ENCODE measurements at places on chromosomes 11 and 22.
A peak's percentile ranks its signal among the peaks of the same experiment; 100 is the strongest.

- no peak for DNase-seq
Measured at GRCh38 chr22:36175892-36176291, 15.3 kb upstream of the APOL3 start.

DNA sequence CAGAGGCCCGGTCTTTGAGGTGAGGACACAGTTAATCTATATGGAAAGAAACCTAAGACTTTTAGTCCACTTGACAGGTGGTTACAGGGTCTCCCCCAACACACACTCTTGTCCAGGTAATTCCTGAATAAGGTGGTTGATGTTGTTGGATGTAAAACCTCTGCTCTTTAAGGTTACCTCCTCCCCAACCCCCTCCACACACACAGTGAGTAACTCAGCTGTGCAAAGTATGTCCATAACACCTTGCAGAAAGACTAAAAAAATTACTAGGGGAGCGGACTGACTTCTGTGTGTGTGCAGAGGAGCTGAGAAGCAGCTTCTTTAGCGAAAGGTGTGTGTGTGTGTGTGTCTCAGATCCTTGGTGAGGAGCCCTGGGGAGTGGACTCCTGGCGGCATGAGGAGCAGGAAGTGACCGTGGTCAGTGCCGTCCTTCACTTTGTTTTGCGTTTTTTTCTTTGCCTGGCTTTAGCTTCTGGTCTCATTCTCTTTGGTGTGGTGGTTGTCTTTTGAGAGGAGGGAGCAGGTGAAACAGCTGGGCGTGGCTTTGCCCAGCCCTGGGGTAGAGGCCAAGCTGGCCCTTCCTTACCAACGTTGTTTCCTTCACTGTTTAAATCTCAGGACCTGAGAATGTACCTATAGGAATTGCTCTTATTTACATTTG is 1.7 kb downstream of the ZBED4 start:
- peak; percentile 26 for DNase-seq

- no peak for DNase-seq
Measured at GRCh38 chr22:50460938-50461337, 13.9 kb downstream of the SBF1 start.

DNA sequence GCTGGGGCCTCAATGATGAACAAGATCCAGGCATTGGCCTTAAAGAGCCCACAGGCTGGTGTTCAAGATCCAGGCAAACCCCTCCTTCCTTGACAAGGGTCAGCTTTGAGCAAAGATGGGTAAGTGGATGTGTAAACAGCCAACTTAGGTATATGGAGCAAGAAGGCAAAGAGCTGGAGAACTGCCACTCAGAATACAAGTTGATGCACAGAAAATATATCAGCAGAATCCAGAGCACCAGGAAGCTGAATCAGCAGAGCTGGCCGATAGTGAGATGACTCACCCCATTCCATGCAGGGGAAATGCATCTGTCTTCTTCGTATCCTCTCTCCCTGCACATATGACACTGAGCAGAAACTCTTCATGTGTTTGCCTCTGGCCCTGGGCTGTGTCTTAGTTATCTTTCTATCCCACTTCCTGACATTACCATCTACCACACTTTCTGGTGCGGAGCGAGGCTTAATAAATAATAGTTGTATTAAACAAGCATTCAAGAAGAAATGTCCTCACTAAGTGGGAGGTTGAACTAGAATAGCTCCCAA is 57.8 kb downstream of the ENDOD1 start:
- DNase-seq, result no peak

DNA sequence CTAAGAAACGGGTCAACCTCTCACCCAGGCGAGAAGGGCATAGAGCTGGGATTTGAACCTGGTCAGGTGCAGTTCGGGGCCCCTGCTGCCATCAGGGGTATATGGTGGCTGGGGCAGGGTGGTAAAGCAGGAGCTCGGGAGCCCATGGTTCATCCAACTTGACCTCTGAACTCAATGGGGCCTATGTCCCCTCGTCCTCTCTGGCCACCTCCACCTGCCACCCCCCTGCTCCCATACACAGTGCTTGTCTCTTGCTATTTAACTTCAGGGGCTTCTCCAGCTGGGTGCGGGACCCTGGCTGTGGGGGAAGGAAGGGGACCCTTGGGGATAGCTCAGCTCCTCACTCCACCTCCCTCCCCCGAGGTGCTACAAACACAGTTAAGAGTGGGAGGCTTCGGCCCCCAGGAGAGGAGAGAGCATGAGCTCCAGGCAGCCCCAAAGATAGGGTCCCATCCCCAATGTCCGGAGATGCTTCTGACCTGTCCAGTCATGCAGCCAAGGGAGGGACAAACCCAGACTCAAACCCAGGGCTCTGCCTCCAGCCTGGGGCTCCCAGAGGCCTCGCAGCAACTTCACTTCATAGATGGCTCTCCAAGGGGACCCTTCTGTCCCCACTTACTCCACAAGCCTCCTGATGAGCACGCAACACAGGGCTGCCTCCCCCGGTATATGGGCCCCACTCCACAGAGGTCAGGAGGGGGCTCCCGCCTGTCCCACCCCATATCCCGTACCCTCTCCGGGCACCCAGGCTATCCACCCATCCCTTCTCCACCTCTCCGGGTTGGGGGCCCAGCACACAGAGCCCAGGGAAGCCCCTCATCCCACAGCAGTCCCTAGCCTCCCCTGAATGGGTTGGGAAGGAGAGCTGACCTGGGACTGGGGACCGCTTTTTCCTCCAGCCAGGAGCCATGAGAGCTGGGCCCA is 712 bp downstream of the IL2RB start:
- no peak for DNase-seq

All from activated naive CD8-positive, alpha-beta T cell treated with anti-CD3 and anti-CD28 coated beads, Interleukin-2, amount 10 ng/mL, durations not matched to agents 7 days and 5 days (primary cell).